Stimulated activated CD4-positive, alpha-beta T cell treated with anti-CD3 and anti-CD28 coated beads, TNF-alpha, amount 100 ng/mL, for 24 hours (primary cell): ENCODE measurements at places on chromosomes 3 and 15.

DNA sequence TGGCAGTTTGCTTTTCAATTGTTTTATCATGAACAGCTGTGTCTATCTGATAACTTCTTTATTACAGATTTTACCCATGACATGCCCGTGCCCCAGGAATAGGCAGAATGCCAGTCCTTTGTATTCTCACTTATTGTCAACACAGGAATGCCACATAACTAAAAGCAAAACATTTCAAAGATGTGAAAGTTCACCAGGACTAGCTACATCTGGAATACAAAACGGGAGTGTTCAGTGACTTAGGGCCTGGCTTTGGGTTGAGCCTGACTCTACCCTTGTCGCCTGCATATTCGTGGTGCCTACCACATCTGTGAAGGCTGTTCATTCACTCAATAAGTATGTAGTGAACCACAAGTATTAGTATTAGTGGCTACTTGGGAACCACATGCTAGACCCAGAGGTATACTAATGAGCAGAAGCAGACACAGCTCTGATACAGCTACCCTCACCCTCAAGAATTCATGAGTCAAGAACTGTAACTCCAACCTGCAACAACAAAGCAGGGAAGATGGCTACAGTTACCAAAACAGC, 2.9 kb downstream of the TNFSF10 start:
- DNase-seq, result no peak

GRCh38 chr15:39396979-39397615, 183.8 kb upstream of the THBS1 start:
- no peak for DNase-seq

- no peak for DNase-seq
These were observed 427.0 kb upstream of the RARB start for GRCh38 chr3:25000971-25001591.

- no peak for DNase-seq
These were observed 97.5 kb downstream of the DNAJB8 start for GRCh38 chr3:128369121-128369703.

DNA sequence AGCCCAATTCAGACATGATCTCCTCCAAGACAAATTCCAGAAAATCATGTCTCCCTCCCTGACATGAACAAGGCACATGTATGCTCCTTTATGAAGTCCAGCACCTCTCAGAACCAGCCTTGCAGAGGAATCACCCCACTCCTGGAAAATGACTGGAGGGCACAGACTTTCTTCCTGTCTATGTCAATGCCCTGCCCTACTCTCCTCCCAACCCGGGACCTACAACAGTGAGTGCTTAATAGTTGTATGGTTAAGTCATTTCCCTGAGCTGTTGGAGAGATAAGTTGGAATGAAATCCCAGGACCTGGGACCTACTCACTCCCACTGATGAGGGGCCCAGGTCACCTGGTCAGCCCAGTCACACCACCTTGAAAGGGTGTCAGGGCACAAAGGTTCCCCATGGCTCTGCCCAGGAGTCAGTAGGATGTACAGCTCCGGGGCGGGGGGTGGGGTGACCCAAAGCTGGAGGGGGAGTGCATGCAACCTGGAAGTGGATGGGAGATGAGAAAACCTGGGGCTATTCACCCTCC, 80.1 kb upstream of the HERC1 start:
- DNase-seq, result no peak

- no peak for DNase-seq
These were observed 320.9 kb upstream of the ICE2 start for GRCh38 chr15:60799885-60800284.

DNA sequence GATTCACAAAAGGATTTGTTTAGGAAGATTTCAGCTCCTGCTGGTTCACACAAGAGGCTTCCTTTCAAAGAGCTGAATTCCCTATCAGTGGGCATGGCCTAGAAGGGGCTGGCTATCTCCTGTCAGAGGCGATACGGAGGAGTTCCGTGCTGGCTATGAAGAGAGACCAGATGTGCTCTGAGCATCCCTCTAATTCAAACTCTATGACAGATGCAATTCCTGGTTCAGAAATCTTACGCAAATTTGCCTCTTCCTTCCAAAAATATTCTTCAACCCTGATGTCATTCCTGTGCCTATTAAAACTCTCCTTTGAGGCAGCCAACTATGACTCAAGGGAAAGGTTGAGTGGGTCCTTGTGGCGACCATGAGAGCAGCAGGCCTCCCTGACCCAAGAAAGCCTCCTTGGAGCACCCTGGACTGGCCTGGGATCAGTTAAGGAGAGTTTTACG, 139.3 kb upstream of the HES1 start:
- DNase-seq, result no peak

- DNase-seq, result no peak
These were observed 861.6 kb upstream of the DPPA4 start for GRCh38 chr3:110198717-110199587.

DNA sequence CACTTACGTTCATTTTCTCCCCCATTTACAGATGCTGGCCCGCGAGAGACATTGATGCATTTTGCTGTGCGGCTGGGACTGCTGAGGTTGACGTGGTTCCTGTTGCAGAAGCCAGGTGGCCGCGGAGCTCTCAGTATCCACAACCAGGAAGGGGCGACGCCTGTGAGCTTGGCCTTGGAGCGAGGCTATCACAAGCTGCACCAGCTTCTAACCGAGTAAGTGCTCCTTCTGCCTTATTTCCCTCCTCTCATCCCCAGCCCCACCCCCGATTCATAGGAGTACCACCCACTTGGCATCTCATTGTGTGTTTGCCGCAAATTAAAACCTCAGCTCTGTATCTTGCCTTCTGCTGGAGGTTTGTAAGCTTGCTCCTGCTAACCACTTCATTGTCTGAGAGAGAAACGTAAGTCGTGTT, 163.3 kb downstream of the AKAP13 start:
- DNase-seq, result no peak

DNA sequence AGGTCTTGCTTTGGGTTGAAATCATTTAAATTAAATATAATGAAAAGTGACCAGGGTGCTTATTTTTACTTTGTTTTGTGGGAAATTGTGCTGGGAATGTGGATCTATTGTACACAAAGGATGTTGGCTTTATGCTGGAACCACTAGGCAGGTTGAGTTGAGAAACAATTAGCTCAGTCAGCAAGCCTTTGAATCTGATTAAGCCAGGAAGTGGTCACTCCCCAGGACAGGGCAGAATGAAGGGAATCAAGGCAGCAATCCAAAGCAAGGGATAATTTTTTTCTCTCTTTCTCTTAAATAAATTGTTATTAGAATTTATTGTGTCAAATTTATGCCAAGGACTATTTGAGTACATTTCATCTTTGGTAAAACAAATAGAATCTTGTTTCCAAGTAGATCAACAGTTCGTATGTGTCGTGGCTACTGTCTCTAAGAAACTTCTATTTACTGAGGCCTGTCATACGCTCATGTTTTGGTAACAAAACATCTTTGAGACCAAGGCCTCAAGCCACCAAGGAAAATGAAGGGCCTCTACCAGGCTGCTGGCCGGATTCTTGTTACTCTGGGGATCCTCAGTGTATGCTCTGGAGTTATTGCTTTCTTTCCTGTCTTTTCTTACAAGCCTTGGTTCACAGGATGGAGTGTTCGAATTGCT, at the start of gene TMEM212:
TMEM212 (plus strand) TSS at position 486 of the 655 bp plus-strand sequence; CDS start at position 521, 35 bp downstream.
- no peak for DNase-seq

GRCh38 chr3:127156338-127157050, 36.4 kb upstream of the PRR23E start:
- DNase-seq, result no peak

GRCh38 chr3:6509576-6509975, 351.3 kb upstream of the GRM7 start:
- DNase-seq, result no peak

GRCh38 chr3:14371573-14372474, 30.6 kb upstream of the SLC6A6 start:
- no peak for DNase-seq

GRCh38 chr15:48823237-48823636, 12.4 kb upstream of the CEP152 start:
- DNase-seq, result no peak

DNA sequence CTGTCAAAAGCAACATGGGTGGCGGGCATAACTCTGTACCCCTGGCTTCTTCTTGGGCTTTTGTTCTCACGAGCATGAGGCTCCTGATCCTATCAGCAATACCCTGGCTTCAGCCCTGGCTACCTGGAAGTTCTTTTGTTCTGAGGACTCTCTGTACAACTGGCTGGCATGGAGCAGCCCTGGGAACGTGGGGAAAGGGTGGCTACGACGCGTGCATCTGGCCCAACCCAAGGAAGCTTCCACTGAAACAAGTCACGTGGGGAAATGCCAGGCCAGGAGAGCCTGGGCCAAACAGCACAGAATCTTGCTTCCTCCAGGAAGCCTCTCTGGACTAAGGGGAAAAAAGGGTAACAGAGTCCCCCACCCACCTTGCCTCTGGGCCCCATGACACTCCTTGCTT, 22.7 kb upstream of the ATP2B2 start:
- DNase-seq, result no peak
